ENCODE measurements at places on chromosomes 4 and X. TPM values are rescaled to one million over a fixed set of nuclear protein-coding genes. Genes with fewer than 3 reads are reported as not detected.

- DNase-seq, result no peak
- no peak overlapping the region for H3K4me3 ChIP-seq
- no peak overlapping the region for H3K27ac ChIP-seq
- peaks cover 11% of the 10 kb centered on the region for H3K27me3 ChIP-seq
These were observed 45.6 kb downstream of the NAT8L start for GRCh38 chr4:2104556-2105345.

DNA sequence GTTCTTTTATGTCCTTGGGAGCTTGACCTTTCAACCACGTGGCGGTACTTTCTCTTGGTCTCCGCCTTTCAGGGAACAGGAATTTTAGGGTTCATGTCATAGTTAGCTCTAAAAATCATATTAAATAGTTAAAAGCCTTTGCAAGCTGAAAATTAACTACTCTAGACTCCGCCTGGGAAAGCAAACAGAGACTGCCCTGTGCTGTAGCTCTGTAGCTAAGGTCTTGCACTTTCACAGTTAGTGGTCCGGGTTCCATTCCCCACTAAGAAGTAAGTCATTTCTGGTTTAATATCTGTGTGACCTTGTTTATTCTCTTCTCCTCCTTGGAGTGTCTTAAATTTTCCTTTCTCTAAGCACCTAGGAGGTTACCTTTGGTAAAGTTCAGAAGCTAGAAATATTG, 118.2 kb downstream of the PHF8 start:
- peaks cover 2% of the 10 kb centered on the region for H3K27me3 ChIP-seq
- no peak overlapping the region for H3K4me3 ChIP-seq
- DNase-seq, result no peak
- H3K27ac ChIP-seq, result no peak overlapping the region
- peaks cover 2% of the 10 kb centered on the region for H3K4me1 ChIP-seq

DNA sequence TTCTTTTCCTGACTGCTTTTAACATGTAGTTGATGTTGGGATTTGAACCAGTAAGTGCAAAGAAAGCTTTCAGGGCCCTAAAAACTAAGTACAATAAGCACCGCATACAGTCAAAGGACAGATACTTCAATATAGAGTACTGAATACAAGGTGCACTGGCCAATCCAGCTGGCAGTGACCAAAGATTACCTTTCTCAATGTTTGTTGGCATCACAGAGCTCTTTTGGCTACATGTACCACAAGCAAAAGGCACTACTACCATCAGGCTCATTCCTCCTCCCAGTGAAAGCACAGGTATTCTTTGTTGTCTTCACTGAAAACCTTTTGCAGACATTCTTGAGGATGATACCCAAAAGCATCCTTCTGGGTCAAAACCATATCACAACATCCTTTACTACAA, 65.2 kb upstream of the ZCCHC13 start:
- H3K4me1 ChIP-seq, result no peaks in the 10 kb centered on the region
- H3K36me3 ChIP-seq, result peaks cover 17% of the 10 kb centered on the region
- no peak overlapping the region for H3K27ac ChIP-seq
- no peak overlapping the region for H3K4me3 ChIP-seq
- DNase-seq, result no peak

Gene ARAP2
- 35.5 TPM for total RNA-seq

- H3K4me3 ChIP-seq, result no peak overlapping the region
- no peak overlapping the region for H3K27ac ChIP-seq
- no peaks in the 10 kb centered on the region for H3K27me3 ChIP-seq
- no peaks in the 10 kb centered on the region for H3K36me3 ChIP-seq
These were observed 444.9 kb downstream of the RAPGEF2 start for GRCh38 chr4:159547645-159548308.

Gene GNPDA2
- 11.5 TPM for total RNA-seq

GRCh38 chr4:152896811-152897210, 39.3 kb upstream of the FHDC1 start:
- peaks cover 2% of the 10 kb centered on the region for H3K4me1 ChIP-seq
- H3K4me3 ChIP-seq, result no peak overlapping the region
- no peak overlapping the region for H3K27ac ChIP-seq
- H3K36me3 ChIP-seq, result peaks cover 4% of the 10 kb centered on the region

GRCh38 chrX:24231131-24231540, 81.6 kb downstream of the ZFX start:
- no peak overlapping the region for H3K4me3 ChIP-seq
- no peak overlapping the region for H3K27ac ChIP-seq
- H3K36me3 ChIP-seq, result no peaks in the 10 kb centered on the region
- peaks cover 12% of the 10 kb centered on the region for H3K27me3 ChIP-seq
- DNase-seq, result no peak
- H3K4me1 ChIP-seq, result peaks cover 6% of the 10 kb centered on the region

DNA sequence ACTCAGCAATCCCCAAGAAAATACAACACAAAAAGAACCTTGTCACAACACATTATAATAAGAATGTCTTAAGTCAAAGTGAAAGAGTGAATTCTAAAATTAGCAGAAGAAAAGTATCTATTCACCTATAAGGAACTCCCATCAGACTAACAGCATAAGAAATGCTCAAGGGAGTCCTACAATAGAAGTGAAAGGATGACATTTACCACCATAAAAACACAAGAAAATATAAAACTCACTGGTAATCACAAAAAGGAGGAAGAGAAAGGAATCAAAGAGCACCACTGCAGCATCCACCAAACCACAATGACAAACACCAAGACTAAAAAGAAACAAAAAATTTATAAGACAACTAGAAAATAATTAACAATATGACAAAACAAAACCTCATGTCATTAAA, 257.0 kb upstream of the AGTR2 start:
- H3K4me1 ChIP-seq, result no peaks in the 10 kb centered on the region
- H3K4me3 ChIP-seq, result no peak overlapping the region
- no peak overlapping the region for H3K27ac ChIP-seq
- no peaks in the 10 kb centered on the region for H3K36me3 ChIP-seq
- DNase-seq, result no peak

DNA sequence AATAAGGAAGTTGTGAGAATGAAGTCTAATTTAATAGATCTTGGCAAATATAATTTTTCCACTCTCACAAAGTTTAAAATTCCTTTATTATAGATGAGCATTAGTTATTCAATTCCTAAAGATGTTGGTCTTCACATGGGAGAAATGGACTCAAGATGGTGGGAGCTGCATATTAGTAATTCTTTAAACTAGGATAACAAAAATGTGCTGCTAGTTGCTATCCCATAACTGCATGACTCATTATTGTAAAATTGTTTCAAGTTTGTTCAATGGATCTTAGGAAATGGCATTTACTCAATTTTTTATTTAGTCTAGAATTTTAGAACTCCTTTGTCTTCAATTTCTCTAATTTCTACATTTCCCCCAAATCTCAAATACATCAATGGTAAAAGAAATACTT, 155.8 kb downstream of the ATP10D start:
- no peak overlapping the region for H3K27ac ChIP-seq
- H3K4me1 ChIP-seq, result no peaks in the 10 kb centered on the region
- no peaks in the 10 kb centered on the region for H3K36me3 ChIP-seq
- no peak overlapping the region for H3K4me3 ChIP-seq

DNA sequence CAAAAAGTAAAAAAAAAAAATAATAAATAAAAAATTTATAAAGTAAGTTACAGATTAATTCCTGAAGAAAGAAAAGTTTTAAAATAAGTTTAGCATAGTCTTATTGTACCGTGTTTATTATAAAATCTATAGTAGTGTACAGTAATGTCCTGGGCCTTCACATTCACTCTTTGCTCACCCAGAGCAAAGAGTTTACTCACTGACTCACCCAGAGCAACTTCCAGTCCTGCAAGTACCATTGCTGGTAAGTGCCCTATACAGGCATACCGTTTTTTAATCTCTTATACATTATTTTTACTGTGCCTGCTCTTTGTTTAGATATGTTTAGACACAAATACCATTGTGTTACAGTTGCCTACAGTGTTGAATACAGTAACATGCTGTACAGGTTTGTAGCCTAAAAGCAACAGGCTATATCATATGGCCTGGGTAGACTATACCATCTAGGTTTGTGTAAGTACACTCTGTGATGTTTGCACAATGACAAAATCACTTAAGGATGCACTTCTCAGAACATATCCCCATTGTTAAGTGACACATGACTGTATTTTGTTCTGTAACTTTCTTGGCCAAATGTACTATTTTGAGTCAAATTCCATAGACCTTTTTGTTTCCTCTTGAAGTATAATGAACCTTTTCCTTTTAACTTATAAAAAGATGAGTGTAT, 199.0 kb upstream of the NUDT6 start:
- no peaks in the 10 kb centered on the region for H3K4me1 ChIP-seq
- H3K4me3 ChIP-seq, result no peak overlapping the region
- no peak for DNase-seq
- peaks cover 7% of the 10 kb centered on the region for H3K36me3 ChIP-seq

Gene POU3F4
- total RNA-seq, result not detected

- DNase-seq, result no peak
- H3K36me3 ChIP-seq, result peaks cover 38% of the 10 kb centered on the region
- peaks cover 6% of the 10 kb centered on the region for H3K4me1 ChIP-seq
- no peak overlapping the region for H3K27ac ChIP-seq
- H3K27me3 ChIP-seq, result no peaks in the 10 kb centered on the region
These were observed 21.0 kb upstream of the UBA6 start for GRCh38 chr4:67721770-67722597.

Gene TREX2
- 3.8 TPM for total RNA-seq

DNA sequence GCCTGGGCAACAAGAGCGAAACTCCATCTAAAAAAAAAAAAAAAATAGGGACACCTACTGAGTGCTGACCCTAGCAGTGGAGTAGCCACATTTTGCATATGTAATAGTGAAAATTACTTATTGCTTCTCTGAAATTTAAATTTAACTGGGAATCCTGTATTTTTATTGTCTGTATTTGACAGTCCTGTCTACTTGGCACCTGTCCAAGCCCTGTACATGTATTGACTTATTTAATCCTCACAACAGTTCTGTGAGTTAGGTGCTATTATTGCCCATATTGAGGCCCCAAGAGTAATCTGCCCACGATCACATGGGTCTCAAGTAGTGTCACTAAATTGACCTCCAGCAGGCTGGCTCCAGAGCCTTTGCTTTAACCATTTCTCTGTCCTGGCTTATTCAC, 81.6 kb downstream of the WDR19 start:
- no peaks in the 10 kb centered on the region for H3K36me3 ChIP-seq
- DNase-seq, result no peak
- H3K4me3 ChIP-seq, result no peak overlapping the region
- no peaks in the 10 kb centered on the region for H3K27me3 ChIP-seq
- H3K27ac ChIP-seq, result no peak overlapping the region

Gene CXorf49
- total RNA-seq, result not detected

Gene OTC
- not detected for total RNA-seq

DNA sequence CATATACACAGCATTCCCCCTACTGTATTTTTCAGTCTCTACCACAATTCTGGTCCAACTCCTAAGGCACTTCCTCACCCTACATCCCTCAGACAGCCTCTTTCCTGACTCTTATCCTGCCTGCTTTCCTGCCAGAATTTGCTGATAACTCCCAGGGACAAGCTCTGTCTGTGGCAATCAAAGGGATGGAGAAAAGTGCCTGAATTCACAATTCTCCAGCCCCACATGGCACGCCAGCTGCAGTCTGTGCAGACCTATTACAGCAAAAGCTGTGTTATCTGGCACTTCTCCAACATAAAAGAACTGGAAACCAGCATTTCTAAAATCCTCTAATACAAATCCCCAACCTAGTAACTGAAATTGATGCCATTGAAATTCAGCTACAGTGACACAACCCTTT, 404.8 kb downstream of the KLHL13 start:
- no peak overlapping the region for H3K27ac ChIP-seq
- H3K4me1 ChIP-seq, result no peaks in the 10 kb centered on the region
- no peak for DNase-seq
- H3K4me3 ChIP-seq, result no peak overlapping the region

DNA sequence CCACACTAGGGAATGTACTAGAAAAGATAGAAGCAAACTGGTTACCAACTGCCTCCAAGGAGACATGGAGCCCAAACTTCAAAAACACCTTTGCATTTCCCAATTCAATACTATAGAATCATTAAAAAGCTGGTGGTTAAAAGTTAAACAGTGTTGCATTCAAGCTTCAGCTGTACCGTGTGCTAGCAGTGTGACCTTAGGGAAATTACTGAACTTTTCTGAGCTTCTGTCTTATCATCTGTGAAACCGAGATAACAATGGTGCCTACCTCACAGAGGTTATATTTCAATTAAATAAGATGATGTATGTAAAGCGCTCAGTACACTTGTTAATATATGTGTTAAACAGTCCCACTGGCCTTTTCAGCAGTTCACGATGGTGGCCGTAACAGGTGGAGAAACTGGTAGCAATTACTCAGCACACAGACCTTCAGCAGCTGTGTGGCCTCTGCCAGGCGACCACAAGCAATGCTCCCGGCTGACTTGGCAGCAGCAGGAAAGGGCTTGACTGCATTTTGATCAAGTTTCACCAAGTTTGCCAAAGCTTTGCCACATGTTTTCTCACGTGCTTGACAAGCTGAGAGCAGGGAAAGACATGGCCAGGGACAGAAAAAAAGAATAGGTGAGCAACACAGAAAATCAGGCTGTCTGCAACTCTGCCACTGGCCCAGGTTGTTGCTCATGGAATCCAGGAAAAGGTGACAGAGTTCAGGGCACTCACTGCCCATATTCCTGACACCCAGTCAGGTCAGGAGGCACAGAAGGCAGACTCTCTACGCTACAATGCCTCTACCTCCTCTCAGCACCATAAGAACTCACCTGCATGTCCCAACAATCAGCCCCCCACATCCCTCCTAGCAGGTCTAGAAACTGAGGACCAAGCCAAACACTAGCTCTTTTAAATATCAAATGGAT, 72.1 kb downstream of the PARM1 start:
- H3K36me3 ChIP-seq, result no peaks in the 10 kb centered on the region
- DNase-seq, result no peak
- no peak overlapping the region for H3K27ac ChIP-seq
- H3K27me3 ChIP-seq, result no peaks in the 10 kb centered on the region
- no peak overlapping the region for H3K4me3 ChIP-seq
- H3K4me1 ChIP-seq, result no peaks in the 10 kb centered on the region

Gene SPANXD
- total RNA-seq, result not detected

Gene IL9R
- total RNA-seq, result 68.1 TPM

DNA sequence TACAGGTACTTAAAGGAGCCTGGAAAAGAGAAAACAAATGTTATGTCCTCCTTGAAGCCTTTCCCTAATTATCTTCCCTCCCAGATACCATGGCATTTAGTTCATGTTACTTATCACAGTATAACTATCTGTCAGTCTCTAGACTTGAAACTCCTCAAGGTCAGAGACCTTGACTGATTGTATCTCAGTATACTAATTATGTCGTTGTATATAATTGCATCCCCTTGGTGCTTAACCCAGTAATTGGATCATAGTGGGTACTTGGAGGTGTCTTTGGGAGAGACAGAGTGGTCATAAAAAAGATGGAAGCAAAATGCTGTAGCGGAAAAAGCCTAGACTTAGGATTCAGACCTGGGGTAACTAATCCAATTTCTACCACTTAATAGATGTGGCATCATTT, 8.1 kb downstream of the IGBP1 start:
- no peak overlapping the region for H3K27ac ChIP-seq
- no peak overlapping the region for H3K4me3 ChIP-seq
- H3K4me1 ChIP-seq, result peaks cover 4% of the 10 kb centered on the region
- no peaks in the 10 kb centered on the region for H3K27me3 ChIP-seq
- DNase-seq, result no peak
- H3K36me3 ChIP-seq, result peaks cover 26% of the 10 kb centered on the region

Gene ZCCHC18
- 3.8 TPM for total RNA-seq
